ENCODE measurements at places on chromosomes 5 and 9. TPM values are rescaled to one million over a fixed set of nuclear protein-coding genes. Genes with fewer than 3 reads are reported as not detected.

The TMEM252 gene
- 0.24 TPM for polyA plus RNA-seq

The EIF4EBP3 gene
- 33.2 TPM for polyA plus RNA-seq

The TAL2 gene
- polyA plus RNA-seq, result not detected

The NFIB gene
- polyA plus RNA-seq, result 20.8 TPM

The LMX1B gene
- 0.04 TPM for polyA plus RNA-seq

The C5orf52 gene
- polyA plus RNA-seq, result not detected

The LPAR1 gene
- 42.0 TPM for polyA plus RNA-seq

The SPATA31C1 gene
- not detected for polyA plus RNA-seq

The HSPB3 gene
- polyA plus RNA-seq, result 2.2 TPM

The UBAP1 gene
- 54.1 TPM for polyA plus RNA-seq

DNA sequence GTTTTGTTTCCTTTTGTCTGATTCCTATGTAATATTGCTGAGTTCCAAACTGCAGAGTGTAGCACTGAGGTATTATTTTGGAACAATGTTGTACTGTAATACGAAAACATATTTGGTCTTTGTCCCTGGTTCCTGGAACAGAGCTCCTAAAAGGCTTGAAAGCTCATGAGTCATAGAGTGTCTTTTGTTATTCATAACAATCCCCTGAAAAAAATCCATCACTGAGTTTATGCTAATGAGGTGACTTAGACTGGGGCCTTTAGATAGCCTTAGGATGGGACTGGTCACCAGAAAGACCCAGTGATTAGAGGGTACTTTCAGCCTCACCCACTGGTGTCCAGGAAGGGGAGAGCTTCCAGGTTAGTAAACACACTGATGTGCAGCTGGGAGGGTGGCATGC, 132.7 kb upstream of the POU5F2 start:
- no peak for DNase-seq

DNA sequence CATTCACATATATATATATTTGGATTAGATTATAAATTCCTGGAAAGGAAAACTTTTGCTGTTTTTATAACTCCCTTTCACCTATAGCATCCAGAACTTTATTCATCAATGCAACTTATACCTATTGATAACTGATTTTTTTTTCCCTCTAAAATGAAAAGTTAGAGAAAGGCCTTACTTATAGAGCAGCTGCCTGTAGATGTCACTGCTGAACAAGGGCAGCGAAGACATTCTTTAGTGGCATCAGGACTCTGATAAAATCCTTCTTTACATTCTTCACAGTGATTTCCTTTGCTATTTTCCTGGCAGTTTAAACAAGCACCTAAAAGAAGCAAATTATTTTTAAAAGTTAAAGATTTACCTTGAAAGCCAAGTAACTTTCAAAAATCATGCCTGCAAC, 32.3 kb upstream of the CDK5RAP2 start:
- no peak for DNase-seq

GRCh38 chr9:137534256-137535119, 15.7 kb downstream of the PNPLA7 start:
- peak; percentile 48 for DNase-seq

DNA sequence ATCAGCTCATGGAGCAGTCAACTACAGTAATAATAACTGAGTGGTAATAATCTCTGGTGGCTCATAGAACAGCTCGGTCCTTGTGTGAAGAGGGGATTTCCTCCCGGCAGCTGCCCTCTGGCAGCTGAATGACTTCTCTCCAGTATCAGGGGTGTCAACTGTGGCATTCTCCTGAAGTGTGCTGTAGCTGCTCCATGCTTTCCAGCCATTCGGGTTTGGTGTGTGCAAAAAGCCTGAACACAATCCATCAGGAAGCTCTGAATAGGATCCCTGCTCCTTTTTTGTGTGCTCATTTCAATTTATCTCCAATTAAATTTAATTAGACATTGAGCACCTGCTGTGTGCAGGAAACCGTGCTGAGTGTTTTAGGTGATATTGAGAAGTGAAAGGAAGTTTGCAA, 59.8 kb upstream of the BARX1 start:
- DNase-seq, result no peak

- no peak for DNase-seq
Observed at GRCh38 chr9:91243029-91243428, 118.7 kb downstream of the AUH start.

DNA sequence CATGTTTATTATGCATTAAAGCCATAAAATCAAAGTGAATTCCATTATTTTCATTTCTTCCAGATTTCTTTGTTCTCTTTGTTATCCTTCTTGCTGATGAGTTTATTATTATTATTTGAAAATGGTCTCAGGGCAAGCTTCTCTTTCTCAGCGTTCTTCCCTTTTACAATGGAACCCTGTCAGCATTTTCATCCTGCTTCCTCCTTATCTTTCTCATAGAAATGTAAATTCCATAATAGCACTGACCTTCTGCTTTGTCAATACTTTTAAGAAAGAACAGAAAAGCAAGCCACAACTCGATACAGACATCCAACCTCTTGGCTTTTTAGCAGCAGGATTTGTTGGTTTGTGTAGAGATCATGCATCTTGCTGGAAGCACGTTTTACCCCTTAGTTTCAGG, 114.0 kb upstream of the BASP1 start:
- no peak for DNase-seq

- DNase-seq, result no peak
Observed at GRCh38 chr5:111107371-111107770, 15.2 kb downstream of the WDR36 start.

GRCh38 chr5:78000191-78000590, 224.1 kb upstream of the TBCA start:
- DNase-seq, result no peak

DNA sequence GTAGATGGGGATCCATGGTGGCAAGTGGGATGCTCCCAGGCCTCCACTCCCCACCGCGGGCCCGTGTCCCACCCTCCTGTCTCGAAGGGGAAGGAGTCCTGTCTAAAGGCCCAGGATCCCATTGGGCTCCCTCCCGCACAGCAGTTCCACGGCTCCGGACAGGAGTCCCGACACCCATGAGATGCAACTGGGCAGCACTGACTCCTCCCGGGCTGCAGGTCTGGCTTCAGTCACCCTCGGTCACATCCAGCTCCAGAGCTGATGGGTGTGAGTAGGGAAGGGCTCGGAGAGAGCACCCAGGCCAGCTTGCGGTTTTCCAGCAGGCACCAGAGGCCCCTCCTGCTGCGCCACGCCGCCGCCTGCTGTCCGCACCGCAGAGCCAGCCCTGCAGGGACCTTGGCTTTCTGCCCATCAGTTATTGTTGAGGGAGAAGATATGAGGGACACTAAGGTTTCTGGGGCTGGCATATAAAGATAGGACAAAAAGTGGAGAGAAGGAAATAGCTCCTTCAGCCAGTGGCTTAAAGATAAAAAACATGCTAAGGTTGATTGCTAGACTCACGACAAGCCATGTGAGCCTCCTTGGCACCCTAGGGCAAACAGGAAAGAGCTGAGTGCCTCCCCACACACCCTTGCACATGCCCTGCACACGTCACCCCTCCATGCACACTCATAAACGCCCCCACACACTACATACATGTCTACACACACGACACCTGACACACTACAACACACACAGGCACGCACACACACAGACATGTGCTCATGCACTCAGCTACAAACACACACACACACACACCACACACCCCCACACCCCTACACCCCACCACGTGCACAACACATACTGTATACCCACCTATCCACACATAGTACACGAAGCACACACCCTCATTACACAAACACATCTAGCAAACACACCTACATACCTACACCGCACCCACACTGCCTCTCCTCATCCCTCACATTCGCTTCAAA, 79.0 kb downstream of the AK8 start:
- no peak for DNase-seq

DNA sequence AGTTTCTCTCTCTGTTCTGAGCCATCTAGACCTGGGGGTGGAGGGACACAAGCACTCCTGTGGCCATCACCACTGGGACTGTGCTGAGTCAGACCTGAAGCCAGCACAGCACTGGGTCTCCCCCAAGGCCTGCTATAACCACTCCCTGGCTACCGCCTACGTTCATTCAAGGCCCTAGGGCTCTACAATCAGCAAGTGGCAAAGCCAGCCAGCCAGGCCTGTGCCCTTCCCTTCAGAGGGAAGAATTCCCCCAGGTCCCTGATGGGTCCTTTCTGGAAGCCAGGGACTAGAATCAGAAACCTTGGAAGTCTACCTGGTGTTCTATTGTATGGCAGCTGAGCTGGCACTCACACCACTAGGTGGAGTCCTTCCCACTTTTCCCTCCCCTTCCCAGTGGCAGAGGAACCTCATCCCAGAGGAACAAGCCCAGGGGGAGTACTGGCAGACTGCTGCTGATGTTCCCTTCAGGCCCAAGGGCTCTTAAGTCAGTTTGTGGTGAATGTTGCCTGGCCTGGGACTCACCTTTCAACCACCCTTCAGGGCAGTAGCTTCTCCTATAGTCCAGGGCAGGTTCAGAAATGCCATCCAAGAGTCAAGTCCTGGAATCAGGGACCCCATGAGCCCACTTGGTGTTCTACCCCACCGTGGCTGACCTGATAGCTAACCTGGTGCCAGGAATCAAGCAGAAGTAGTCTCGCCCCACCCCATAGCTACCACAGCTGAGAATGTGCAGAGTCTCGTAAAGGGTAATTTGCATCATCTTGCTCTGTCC, 20.0 kb downstream of the JMY start:
- DNase-seq, result no peak

DNA sequence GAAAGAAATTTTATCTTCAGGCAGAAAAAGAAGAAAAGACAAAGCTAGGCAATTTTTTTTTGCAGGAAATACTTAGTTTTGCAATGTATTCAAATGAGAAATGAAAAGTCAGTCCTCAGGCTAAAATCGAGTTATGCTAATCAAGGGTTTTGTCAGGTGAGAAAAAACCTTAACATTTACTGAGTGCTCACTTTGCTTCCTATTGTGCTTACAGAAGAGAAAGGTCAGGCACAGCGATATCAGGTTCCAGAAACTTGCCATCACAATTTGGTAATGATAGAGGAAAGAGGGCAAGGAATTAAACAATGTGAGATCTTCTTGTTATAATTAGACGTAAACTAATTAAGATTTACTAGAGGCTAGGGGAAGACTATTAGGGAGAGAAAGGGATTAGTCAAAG, 431.7 kb upstream of the CTNND2 start:
- DNase-seq, result no peak

- no peak for DNase-seq
Observed at GRCh38 chr5:170262061-170263045, 29.6 kb downstream of the C5orf58 start.

- DNase-seq, result no peak
Observed at GRCh38 chr9:69646810-69647209, 25.4 kb downstream of the APBA1 start.

- no peak for DNase-seq
Observed at GRCh38 chr5:116410336-116410890, 164.2 kb downstream of the SEMA6A start.

DNA sequence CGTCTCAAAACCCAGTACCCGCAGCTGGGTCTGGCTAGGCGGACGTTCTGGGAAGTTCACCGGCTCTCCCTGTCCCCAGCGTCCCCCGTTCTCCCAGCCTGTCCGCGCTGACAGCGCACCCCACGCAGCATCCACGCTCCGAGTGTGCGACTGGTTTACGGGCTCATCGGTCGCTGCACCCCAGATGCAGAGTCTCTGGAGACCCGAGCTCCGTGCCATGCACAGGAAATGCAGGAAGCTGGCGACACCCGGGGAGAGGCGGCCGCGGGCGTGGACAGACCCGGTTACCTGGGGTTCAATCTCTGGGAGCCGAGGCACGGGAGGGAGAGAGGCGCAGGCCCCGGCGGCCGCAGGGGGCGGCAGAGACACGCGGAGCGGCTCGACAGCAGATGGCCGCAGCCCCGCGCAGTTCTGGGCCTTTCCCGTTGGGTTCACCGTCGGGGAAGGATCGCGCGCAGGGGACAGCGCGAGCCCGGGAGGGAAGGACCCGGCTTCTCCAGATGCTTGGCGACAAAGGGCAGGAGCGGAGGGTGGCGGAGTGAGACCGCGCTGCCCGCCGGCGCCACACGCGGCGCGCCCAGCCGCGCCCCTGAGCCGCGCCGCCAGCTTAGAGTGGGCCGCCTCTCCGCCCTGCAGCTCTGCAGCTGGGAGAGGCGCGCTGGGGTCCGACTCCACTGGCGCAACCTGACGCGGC, 558 bp downstream of the SHROOM1 start:
- DNase-seq, result no peak

DNA sequence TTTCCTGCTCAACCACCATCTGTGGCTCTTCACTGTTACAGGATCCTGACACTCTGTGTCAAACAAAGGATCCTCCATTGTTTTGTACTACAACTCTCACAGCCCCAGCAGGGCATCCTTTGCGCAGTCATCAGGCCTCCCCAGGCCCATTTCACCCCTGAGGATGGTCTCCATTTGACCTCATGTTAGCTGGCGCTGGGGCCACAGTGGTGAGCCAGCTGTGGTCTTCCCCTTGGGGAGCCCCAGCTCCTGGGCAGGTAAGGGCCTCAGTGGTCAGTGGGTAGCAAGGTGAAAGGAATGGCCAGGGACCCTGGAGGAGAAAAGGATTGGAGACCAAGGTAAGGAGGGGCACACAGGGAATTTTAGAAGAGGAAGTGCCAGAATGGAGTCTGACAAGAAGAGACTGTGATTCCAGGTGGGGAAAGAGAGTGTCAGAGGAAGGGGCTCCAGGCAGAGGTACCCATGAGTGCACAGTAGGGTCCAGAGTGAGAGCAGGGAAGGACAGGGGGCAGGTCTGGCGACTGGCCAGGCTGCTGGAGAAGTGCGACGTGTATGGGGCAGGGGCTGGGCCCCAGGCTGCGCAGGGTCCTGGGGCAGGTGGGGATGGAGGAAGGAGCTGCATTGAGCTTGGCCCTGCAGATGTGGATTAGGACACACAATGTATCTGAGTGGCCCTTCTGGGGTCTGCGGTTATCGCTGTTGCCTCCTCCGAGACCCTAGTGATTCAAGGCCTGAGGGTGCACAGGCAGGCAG, 109.9 kb downstream of the PHF2 start:
- DNase-seq, result no peak

DNA sequence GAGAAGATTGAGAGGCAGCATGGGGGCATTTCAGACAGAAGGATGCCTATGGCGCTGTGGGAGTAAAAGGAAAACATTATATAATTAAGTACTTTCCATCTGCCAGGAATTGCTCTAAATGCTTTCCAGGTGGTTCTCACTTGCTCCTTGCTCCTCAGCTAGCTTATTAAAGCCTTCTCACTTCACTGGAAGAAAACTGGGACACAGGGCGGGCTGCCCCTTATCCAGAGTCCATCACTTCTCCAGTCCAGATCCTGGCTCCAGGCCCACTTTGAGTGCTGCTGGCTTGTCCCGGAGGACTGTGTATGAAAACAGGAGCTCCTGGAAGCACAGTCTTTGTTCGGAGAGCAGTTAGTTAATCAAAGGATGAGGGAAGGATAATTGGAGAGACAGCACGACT, 409.9 kb upstream of the ADAMTS16 start:
- DNase-seq, result no peak
